Right kidney (tissue), 9 donors: ENCODE measurements at places on chromosomes 6 and 20.

DNA sequence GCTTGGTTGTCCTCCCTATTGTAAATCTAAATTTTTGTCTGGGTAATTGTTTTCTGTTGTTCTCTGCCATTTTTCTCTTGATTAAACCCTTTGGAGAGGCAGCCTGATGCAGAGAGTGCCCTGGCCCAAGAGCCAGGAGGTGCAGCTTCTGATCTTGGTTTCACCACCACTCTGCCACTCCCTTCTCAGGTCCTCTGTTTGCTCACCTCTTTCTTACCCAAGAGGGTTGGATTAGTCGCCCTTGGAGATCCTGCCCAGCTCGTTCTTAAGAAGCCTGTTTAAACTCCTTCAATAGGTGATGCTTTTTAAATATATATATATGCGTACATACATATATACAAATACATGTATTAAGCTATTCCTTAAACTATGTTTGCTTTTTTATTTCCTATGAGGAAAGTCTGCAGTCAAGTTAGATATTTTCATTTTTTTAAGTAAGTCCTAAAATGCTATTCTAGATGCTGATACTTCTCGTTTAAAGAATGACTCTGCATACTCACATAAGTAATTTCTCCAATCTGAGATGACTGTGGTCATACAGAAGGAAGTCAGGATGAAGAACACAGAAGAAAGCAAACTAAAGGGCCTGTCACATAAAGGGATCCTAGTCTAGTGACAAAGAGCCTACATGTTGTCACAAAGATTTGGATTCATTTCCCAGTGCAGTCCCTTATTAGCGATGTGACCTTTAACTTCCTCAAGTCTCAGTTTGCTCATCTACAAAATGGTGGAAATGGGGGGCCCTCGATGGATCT lies 19.9 kb downstream of the TPD52L1 start:
- DNase-seq = no peak

- DNase-seq = peak; percentile 69
Measured at GRCh38 chr6:2448826-2449571, 203.6 kb upstream of the GMDS start.

GRCh38 chr20:19624221-19624965 lies 133.7 kb upstream of the RIN2 start:
- DNase-seq = no peak

DNA sequence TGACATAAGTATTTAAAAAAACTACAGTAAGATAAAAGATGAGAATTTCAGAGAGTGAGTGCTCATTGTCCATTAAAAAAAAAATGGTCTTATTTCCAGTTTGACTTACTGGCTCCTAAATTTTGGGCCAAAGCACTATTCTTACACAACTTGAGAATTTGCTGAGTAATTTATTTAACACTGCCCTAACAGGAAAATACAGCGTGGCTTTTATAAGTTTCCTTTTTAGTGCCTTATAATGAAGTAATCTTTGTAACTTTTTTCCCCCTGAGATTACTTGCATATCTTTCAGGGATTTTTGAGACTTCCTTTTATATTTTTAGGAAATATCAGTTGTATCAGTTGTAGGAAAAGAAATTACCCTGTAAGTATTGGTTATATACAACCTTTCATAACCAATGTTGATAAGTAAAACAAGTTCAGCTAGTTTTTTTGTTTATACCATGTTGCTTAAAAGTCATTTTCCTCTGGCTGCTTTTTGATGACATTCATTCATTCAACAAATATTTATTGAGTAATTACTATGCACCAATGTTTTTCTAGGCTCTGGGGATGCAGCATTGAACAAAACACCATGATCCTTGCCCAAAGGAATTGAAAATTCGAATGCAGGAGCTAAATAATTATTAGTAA lies 106.4 kb upstream of the SGK1 start:
- DNase-seq = no peak

DNA sequence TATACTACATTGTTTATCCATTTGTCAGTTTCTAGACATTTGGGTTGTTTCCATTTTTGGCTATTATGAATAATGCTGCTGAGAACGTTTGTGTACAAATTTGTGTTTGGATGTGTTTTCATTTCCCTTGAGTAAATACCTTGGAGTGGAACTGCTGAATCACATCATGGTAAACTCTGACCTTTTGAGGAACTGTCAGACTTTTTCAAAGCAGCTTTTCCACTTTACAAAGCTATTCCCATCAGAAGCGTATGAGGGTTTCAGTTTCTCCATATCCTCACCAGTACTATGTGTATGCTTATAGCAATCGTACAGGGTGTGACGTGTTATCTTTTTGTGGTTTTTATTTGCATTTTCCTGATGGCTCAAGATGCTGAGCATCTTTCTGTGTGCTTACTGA lies 103.7 kb downstream of the MYO6 start:
- no peak for DNase-seq

DNA sequence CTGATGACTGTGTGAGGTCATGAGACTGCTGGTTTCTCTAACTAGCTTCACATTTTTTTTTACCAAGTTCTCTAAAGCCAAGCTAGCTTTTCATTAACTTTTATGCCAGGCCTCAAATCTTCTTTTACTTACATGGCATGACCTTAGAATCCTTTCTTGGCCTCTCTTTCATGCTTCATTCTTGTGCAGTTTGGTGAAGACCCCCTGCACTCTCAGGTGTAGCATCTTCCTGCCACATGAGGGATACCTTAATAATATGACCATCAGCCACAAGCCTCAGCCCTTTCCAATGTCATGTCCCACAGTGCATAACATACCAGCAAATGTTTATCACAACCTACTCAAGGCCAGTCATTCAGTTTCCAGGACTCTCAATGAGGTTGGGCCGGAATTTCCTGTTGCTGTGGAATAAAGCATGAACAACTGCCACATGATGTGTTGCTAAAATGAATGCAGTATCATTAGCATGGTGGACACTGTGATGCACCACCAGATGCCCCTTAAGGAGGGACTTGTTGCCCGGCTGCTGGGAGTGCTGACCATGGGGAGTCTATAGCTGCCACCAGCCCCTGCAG lies 72.2 kb downstream of the RIN2 start:
- DNase-seq = no peak

DNA sequence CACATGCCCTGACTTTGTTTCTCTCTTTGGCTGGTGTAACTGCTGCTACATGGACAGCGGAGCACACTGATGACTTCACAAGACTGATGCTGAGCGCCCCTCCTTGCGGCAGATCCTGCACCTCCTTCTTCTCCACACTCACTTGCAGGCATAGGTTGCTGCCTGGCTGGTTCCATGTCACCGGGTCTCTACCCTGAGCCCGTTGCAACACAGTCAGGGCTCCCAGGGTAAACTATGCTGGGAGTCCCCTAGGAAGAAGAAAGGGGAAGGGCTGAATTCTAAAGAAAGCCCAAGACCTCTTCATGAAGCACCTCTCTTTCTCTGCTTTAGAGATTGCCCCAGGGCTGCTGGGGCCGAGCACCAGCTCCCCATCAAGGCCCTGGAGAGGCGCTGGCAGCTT lies 83.3 kb upstream of the DUSP22 start:
- no peak for DNase-seq

- DNase-seq = no peak
Measured at GRCh38 chr20:57198132-57199072, 68.0 kb downstream of the BMP7 start.

- DNase-seq = peak; percentile 55
Measured at GRCh38 chr6:42450477-42451332, 1.0 kb downstream of the TRERF1 start.

GRCh38 chr6:26087284-26088115 lies at the start of gene HFE:
HFE (plus strand) TSS chr6:26087429; CDS start chr6:26087441, 12 bp downstream.
- peak; percentile 81 for DNase-seq

GRCh38 chr6:50905297-50905696 lies 86.6 kb downstream of the TFAP2B start:
- no peak for DNase-seq

DNA sequence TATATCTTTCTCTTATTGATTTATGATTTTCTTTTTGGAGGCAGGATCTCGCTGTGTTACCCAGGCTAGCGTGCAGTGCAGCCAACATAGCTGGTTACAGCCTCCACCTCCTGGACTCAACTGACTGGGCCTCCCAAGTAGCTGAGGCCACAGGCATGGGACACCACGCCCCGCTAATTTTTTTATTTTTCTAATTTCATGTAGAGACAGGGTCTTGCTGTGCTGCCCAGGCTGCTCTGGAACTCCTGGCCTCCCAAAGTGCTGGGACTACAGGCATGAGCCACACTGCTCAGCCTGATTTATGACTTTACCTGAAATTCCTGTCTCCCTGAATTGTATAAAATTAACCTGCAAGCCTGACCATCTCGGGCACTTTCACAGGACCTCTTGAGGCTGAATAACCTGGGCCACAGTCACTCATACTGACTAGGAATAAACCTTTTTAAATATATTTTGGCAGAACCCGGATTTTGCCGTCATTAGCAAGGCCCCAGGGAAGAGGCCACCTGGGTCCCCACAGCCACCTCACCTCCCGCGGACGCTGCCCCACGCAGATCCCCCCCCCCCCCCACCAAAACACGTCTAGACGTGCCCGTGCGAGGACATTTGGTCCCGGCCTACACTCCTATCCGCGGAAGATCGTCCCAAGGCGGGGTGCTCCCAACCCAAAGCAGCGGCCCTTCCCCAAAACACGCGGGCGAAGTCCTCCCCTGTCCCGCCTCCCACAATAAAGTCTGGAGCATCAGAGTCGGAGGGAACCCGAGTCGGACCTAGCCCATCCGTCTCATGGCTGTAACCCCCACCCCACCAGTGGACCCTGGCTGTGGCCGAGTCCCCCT lies 902 bp downstream of the ZNF337 start:
- no peak for DNase-seq
